ENCODE measurements at places on chromosomes 3 and 15.

- no peak for DNase-seq
These were observed 48.6 kb downstream of the ZDHHC3 start for GRCh38 chr3:44927371-44927770.

DNA sequence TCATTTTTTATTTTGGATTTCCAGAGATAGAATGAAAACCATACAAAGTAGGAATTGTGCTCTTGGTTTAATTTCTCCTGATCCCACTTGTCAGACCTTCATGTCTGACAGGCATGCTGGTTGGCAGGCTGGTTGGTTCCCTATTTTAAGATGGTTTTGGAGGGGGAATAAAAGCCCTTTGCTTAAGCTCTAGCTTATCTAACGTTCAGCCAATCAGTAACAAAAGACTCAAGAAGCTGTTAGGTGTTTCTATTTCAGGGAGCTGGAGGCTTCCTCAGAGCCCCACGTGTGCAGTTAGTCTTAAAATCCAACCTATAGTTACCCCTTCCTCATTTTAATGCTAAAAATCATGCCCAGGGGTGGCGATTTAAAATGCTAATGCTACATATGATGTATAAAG is 40.5 kb upstream of the XIRP1 start:
- no peak for DNase-seq

DNA sequence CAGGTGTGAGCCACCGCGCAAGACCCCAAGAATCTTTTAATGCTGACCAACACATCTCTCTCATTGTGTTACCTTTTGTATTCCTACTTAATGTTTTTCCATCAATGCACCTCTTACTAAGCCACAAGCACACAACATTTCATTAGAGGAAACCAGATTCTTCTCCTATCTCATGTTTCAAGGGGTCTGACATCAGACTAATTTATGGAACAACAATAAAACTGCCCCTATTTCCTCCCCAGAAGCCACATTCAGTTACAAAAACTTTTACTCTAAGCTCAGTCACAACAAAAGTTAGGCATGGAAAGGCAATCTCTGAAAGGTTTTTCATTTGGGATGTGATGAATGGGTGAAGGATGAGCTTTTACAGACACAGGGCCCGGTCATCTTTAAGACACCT is 251.8 kb downstream of the MAGI1 start:
- DNase-seq = no peak

DNA sequence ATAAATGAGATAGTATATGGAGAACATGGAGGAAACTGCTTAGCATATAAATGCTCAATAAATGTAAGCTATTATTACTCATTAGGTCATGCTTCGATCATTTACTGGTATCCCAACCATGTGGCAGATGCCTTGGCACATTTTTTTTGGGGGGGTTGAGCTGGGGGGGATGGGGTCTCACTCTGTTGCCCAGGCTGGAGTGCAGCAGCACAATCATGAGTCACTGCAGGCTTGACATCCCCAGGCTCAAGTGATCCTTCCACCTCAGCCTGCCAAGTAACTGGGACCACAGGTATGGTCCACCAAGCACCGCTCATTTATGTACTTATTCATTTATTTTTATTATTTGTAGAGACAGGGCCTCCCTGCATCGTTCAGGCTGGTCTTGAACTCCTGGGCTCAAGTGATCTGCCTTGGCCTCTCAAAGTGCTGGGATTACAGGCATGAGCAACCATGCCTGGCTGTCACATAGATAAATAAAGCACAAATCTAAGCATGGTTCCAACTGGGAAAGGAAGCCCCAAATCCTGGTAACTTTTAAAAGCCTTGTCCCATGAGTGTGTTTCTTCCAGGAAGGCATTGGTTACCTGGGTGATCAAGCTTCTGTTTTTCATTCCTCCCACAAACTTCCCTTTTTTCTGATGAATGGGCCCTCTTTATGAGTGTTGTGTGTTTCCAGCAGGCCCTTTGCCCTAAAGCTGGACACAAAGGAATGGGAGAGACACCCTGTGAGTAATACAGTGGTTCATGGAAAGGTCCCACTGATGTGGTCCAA is 147.4 kb upstream of the UMPS start:
- DNase-seq = no peak

GRCh38 chr15:66798426-66799061 is 96.5 kb downstream of the SMAD6 start:
- DNase-seq = peak; percentile 34

GRCh38 chr3:14834121-14834520 is 15.4 kb downstream of the FGD5 start:
- DNase-seq = no peak

DNA sequence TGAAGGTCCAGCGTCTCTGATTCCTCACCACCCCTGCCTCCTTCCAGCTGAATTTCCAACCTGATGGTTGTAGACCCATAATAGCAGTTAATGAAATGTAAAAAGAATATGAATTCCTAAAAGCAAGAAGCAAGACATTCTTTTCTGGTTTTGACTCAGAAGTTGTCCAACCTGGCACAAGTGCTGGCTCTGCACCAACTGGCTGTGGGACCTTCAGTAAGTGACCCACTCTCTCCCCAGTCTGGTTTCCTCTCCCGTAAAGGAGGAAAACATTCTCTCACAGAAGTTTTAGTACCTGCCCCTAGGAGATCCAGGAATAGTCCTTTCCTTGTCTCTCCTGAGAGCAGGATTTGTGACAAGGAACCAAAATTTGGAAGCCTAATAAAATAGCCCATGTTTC is 236.9 kb upstream of the TRIM42 start:
- peak; percentile 62 for DNase-seq

GRCh38 chr3:132231633-132232032 is 85.6 kb upstream of the ACP3 start:
- DNase-seq = peak; percentile 89

DNA sequence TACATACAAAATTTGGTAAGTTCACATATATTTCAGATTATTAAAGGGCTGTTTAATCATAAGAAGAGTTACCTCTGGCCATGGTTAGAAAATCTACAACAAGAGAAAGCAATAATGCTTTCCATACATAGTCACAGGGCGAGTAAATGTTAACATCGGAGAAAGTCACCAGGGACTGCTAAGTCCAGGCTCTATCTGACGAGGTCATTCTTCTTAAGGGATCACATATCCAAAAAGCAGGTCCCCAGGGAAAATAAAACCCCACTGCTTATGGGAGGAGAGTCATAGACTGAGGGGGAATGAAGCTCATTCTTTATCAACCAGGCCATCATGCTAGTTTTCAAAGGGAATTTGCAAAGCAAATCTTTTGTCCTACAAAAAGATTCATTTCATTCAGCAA is 3.1 kb downstream of the PCYT1A start:
- DNase-seq = peak; percentile 59

DNA sequence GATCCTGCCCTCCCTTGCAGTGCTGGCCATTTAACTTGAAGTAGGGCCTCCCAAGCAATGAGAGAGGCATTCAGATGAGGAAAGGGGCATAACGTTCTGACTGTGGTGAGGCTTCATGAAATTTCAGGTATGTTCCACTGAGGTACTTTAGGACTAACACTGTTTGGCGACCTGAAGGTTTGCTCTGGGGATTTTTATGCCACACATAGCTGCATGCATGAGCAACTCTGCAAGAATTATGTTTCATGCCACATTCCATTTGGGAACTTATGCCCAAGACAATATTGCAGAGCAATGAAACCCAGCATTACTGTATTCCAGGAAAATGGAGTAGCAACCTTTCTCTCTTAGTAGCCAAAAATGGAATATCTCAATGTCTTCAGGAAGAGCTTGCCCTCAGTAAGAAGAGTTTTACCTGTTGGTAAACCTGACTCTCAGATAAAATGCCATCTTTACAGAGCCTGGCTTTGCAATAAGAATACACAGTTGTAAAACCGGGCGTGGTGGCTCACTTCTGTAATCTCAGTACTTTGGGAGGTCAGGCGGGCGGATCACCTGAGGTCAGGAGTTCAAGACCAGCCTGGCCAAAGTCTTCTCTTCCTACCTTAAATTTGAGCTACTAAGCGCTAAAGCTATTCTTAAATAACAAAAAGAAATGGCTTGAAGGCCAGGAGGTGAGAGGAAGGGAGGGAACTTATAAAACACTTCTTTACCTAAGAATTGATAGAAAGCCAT is 16.7 kb upstream of the TBL1XR1 start:
- no peak for DNase-seq

DNA sequence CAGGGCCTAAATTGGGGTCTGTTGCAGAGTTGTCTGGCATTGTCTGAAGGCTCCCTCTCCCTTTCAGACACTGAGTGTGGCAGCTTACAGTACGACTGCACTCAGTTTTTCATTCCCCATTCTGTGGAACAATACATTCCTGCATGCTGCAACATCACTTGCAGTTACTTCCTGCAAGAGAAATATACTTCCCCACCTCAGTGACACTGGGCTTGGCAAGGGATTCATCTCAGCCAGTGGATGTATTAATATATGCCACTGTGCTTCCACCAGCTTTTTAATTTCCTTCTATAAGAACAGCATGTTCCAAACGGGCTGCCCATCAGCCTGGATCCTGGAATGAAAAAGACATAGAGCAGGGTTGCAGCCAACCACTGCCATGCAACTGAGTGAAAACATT is 23.1 kb downstream of the B3GALNT1 start:
- peak; percentile 24 for DNase-seq

GRCh38 chr15:58854593-58854992 is 78.9 kb downstream of the SLTM start:
- DNase-seq = no peak
